ENCODE measurements at places on chromosomes 2 and 18.

DNA sequence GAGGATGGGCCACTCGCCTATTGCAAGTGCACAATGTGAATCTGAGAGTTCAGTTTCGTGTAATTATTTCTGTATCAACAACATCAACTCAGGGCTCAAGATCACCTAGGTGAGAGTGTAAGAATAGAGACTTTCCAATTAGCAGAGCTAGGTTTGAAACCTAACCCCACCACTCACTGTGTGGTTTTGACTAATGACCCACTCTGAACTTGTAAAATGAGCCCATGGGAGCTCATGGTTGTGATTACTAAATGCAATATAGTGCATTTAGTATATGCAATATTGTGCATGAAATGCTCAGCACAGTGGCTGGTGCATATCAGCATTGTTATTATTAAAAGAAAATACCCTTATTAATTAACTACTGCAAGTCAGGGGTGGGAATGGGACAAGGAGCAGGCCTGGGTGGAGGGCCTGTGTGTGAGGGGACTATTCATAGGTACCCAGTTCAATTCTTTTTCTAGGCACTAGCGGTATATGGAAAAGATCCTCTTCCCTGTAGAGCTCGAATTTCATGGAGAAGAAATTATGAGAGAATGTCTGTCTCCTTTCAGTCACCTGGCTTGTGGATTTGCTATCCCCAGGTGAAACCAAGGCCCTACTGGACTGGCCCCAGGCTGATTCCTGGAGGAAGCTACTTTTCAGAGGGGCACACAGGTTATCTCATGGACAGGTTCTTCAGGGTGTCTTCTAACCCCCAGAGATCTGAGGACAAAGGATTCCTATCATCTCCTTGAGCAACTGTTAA is 169.5 kb downstream of the GFPT1 start:
- DNase-seq = no peak

DNA sequence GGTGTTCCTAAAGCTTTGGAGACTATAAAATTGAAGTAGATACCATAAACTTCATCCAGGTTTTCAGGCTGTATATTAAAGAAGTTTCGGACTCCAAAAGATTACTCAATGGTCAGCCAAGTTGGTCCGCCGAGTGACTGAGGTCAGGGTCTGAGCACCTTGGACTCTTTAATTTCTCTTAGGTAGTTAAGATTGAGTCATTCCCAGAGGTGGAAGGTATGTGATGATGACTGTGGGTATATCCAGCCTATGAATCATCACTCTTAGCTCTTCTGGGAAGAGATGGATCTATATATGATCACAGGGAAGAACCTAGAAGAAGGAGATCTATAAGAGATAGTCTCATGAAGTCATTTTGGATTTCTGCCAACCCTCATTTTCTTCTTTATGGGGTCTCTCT is 3.3 kb downstream of the ITGA6 start:
- DNase-seq = no peak

GRCh38 chr2:64809216-64809615 is 155.5 kb upstream of the SERTAD2 start:
- no peak for DNase-seq

DNA sequence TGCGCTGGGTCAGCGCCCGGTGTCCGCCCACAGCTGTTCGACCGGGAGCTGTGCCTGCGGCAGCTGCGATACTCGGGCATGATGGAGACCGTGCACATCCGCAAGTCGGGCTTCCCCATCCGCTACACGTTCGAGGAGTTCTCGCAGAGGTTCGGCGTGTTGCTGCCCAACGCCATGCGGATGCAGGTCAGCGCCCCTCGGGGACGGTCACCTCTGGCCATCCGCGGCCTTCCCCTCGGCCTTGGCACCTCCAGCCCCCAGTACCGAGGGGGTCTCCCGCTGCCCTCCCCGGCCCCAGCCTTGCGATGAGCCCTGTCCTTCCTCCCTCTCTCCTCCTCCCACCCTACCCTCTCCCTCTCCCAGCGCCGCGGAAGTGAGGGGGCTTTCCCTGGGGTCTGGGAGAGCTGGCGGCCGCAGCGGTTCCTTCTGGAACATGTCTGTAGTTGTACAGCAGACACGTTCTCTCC is 53.2 kb upstream of the GPR17 start:
- no peak for DNase-seq

DNA sequence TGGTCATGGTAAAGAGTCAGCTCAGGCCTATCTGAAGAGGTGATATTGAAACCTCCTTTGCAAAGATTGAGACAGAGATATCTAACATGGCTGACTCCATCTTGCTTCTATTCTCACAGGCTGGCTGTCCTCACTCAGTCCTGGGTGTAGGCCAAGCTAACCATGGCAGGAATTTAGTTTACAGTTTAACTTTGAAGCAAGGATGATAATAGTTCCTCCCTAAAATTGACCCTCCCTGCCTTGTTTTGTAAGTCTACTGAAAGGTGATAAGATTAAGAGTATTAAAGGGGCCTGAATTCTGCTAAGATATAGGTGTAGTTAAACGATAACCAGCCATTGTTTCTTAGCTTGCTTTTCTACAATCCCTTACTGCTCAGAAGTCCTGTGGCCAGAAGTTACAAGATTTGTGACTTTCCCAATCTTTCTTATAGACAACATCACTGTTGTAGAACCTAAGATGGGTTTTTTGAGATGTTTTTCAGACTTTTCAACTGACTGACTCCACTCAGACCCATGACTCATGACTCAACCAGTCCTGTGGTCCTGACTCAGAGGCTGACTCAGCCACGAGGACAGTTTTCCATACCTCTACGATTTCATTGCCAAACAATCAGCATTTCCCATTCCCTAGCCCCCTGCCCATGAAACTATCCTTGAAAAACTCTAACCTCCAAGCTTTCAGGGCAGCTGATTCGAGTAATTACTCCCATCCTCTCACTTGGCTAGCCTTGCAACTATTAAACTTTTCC is 195.7 kb upstream of the SESTD1 start:
- no peak for DNase-seq

DNA sequence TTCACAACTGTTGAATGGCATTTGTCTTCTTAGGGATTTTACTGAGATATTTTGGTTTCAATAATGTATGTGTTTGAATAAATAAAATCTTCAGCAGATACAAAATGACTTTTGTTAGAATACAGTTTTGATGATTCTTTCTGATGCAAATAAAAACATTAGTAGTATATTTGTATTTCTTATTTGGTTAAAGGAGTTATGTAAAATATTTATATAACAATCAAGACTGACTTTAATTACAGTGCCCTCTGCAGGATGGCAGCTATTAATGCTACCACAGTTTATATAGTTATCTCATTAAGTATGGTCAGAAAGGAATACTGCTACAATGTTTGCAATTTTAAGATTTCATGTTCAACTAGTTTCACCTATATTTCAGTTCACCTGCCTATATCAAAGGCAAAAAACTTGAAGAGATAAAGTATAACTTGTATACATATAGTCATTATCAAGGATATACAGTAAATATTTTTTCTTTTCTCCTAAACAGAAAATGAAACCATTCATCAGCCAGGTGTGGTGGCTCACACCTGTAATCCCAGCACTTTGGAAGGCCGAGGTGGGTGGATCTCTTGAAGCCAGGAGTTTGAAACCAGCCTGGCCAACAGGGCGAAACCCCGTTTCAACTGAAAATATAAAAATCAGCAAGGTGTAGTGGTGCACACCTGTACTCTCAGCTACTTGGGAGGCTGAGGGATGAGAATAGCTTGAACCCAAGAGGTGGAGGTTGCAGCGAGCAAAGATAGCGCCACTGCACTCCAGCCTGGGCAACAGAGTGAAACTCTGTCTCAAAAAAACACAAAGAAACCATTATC is 19.8 kb downstream of the ARL5A start:
- DNase-seq = no peak

- no peak for DNase-seq
These were observed 356.8 kb downstream of the SUCLG1 start for GRCh38 chr2:84102274-84102673.

- peak; percentile 9 for DNase-seq
These were observed 179.6 kb downstream of the ZBTB7C start for GRCh38 chr18:48229552-48229981.

- no peak for DNase-seq
These were observed 146.8 kb upstream of the PGAP1 start for GRCh38 chr2:197073270-197073669.

GRCh38 chr2:220104871-220105351 is 477.5 kb downstream of the SLC4A3 start:
- no peak for DNase-seq

DNA sequence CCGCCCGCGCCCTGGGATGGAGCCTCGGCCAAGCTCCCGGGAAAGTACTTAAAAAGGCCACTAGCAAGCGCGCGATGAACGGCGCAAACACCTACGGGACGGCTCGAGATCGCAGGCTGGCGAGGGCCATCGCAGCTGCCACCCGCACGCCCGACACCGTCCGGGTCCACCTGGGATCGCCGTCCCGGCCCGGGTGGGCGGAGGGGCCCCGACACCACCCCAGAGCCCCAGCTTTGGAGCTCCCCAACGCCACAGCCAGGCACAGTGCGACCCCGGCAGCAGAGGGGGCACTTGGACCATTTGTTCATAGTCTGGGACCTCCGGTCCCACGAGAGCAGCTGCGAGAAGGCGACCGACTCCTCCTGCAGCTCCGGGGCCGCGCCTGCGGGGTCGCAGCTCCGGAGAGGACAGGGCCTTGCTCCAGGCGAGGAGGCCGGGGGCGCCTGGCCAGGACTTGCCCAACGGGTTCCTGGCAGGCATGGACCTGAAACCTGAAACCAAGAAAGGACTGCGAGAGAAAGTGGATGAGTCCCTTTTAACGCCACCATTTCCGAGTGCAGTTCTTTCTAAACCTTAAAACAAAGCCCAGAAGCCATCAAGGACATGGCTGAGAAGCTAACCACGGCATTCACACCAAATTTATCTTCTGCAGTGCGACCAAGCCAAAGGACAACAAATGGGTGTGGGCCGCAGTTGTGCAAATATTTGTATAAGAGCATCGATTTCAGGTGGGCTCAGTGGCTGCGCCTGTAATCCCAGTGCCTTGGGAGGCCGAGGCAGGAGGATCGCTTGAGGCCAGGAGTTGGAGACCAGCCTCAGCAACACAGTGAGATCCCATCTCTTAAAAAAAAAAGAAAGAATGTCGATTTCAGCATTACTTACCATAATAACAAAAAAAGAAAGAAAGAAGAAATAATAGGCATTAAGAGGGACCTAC is 54.0 kb upstream of the IMP4 start:
- no peak for DNase-seq

- no peak for DNase-seq
These were observed 1045.7 kb upstream of the CELF4 start for GRCh38 chr18:38611036-38611964.

- no peak for DNase-seq
These were observed 9.8 kb upstream of the RAB17 start for GRCh38 chr2:237600205-237600846.

- no peak for DNase-seq
These were observed 1.6 kb upstream of the NAGK start for GRCh38 chr2:71066856-71067255.
